ENCODE measurements at places on chromosomes 2 and 18.

DNA sequence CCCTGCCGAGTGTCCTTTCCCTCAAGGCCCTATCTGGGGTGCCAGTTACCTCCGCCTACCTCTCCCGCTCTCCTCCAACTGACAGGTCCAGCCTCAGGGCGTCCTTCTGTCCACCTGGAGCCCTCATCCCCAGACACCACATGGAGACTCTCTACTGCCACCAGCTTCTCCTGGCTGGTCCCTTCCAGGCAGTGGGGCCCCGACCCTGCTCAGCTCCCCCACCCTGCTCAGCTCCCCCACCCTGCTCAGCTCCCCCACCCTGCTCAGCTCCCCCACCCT, 74.0 kb upstream of the ODC1 start:
- no peak for DNase-seq

DNA sequence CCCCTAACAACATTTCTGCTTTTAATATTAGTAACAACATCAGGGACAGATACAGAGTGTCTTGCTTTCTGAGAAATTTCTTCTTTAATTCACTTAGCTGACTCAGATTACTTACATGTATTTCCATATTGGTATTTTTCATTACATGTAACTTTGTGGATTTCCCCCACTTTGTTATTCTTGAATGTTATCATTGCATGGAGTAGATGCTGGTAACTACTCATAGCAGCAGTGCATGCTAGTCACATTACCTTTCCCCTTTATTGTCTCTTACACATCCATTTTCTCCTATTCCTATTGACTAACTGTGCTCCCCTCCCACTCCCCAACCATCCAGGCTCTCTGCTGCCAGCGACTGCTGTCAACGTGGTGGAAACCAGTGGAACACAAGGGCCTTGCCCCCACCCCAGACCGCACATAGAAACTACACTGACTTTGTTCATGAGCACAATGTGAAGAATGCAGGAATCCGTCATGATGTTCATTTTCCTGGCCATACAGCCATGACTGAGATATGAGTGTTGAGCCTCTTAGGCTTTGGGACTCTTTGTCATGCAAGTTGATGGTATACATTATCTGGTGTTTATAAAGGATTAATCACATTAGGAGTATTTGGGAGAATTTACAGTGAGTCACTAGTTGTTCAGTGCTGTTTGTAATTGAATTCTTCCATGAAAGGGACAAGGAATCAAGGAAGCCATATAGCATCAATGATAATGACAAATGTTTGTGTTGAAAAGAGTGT, 91.0 kb downstream of the EPB41L5 start:
- DNase-seq, result no peak

GRCh38 chr18:25349926-25350487, 2.0 kb downstream of the ZNF521 start:
- DNase-seq, result no peak

DNA sequence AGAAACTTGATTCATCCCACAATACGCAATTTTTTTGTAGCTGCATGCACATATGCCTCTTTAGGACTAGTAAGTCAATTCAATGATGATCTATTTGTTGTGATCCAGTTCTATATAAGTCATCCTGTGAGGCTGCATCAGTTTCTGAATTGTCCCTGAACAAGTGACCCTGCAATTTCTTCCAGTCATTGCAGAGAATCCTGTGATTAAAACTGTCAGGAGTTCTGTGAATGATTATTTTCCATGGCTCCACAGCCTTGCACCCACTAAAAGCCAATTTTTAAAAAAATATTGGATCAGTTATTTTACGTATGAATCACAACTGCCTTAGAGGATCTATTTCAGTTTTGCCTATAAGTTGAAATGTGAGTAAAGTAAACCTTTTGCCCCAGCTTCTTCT, 1585.0 kb upstream of the ACVR2A start:
- no peak for DNase-seq

- no peak for DNase-seq
Observed at GRCh38 chr2:27885661-27886060, 4.5 kb downstream of the RBKS start.

- DNase-seq, result no peak
Observed at GRCh38 chr2:167265004-167265403, 376.7 kb downstream of the XIRP2 start.

- no peak for DNase-seq
Observed at GRCh38 chr2:51299370-51299769, 267.4 kb upstream of the NRXN1 start.

All from activated T-helper 1 cell treated with anti-CD3 and anti-CD28 coated beads, Interleukin-2, amount 50 U/mL, for 16 hours (primary cell).